ENCODE measurements at places on chromosomes 6 and 20.

DNA sequence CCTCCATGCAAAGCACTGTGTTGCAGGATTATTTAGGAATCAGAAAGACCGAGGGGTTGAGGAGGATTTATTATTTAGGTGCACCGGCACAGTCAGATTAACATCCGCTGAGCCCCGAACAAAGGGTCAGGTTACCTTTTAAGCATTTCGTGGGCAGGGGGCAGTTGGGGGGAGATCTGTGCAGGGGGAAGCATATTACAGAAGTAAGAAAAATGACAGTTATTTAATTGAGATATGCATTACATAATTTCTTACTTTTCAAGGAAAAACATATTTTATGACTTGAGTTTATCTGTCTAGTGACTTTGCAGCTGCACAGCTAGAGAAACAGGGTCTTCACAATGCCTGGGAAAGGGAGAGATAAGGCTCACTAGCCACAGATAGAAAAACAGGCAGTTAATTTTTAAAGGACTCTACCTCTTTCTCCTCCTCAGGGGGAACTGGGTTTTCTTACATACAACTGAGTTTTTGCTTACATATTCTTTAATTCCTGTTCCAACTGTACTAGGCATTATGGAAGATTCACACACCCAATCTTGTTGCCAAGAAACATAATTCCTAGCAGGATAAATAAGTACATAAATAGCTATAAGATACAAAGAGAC lies 1.7 kb upstream of the HINT3 start:
- no peak for DNase-seq

DNA sequence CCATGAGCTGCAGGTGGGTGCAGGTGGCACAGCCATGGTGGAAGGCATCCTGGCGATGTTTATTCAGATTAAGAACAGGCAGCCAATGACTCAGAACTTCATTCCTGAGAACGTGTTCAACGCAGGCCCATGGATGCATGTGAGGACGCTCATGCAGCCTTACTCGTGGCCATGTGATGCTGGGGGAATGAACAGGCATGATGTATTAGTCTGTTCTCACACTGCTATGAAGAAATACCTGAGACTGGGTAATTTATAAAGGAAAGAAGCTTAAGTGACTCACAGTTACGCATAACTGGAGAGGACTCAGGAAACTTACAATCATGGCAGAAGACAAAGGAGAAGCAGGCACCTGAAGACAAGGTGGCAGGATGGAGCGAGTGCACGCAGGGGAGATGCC lies 146.6 kb downstream of the RNASET2 start:
- no peak for DNase-seq

GRCh38 chr20:56808732-56809131 lies 179.6 kb downstream of the TFAP2C start:
- no peak for DNase-seq

GRCh38 chr20:11521476-11522365 lies 396.0 kb upstream of the BTBD3 start:
- no peak for DNase-seq

GRCh38 chr20:58239216-58239615 lies 10.8 kb upstream of the ANKRD60 start:
- no peak for DNase-seq

Measured in iPS DF 6.9 (cell line).